ENCODE measurements at places on chromosomes 4 and X.

GRCh38 chr4:159855731-159856130, 752.9 kb downstream of the RAPGEF2 start:
- no peak for DNase-seq

- no peak for DNase-seq
Observed at GRCh38 chr4:143397335-143397734, 60.7 kb downstream of the GAB1 start.

DNA sequence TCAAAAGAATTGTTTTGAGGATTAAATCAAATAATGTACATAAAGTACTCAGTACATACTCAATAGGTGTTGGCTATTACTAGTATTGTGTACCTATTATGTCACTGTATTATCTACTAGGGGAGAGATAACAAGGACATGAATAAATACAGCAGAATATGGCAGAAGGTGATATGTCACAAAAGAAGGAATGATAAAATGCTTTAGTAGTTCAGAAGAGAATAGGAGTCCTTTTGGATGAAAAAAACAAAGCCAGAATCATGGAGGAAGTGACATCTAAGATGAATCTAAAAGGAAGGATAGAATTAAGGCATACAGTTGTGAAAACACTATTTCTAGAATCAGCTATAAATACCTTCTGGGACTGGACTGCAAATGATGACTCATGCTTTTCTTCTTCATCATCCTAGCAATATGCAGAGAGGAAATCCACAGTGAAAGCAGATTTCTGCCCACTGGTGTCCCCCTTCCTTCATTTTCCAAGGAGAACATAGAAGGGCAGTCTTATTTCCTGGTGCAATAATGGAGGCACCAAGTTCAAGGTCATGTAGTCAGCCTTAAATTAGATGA, 98.7 kb downstream of the GLUD2 start:
- DNase-seq: no peak

DNA sequence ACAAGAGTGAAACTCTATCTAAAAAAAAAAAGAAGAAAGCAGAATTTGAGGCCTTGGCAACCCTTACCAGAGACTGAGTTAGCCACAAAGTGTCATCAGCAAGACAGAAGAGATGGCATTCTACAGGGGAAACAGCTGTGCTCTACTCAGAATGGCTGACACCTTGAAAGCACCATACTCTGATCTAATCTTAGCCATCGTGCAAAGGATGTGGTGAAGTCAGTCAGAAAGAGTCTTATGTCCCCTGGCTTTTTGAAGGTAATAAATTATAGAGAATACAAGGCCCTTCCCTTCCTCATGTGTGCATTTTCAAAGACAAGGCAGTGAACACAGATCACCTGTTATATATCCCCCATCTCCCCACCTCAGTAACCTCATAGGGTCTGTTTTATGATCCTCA, 13.2 kb downstream of the CLNK start:
- no peak for DNase-seq

DNA sequence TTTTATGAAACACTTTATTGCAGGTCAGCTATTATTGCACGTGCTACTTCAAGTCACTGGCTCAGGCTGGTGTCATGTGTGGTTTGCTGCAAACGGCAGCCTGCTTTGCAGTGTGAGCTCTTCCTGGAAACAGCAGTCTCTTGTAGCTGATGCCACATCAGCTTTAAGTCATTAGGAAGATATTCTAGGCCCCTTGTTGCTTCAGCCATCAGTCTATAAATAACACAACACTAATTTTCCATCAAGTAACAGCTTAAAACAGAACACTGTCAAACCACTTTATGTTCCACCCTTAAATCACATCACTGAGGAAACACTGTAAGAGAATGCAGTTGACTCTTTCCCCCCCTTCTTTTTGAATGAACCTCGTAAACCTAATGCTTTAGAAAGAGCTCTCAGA, 93.8 kb downstream of the GATB start:
- DNase-seq: no peak

- DNase-seq: no peak
Observed at GRCh38 chr4:112813790-112814189, 176.8 kb downstream of the LARP7 start.

DNA sequence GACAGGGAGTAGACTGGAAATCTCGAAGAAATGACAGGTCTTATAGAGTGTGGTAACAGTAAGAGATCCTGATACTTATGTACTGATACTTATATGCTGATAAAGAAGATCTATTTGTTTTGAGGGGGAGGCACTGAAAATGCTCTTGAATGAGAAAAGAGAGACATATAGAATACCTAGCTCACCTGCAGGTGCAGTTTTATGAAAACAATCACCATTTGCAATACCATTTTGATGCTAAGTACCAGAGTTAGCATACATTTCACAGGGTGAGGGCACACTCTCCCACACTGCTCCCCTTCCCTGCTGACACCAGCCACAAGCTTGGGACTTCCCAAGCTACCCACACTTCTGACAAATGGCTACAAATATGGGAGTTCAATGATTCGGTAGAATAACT, 1490.1 kb upstream of the IGFBP7 start:
- DNase-seq: no peak

GRCh38 chr4:39908284-39908683, 69.4 kb downstream of the PDS5A start:
- DNase-seq: no peak

GRCh38 chr4:187235456-187236170, 512.0 kb upstream of the FAT1 start:
- DNase-seq: no peak

DNA sequence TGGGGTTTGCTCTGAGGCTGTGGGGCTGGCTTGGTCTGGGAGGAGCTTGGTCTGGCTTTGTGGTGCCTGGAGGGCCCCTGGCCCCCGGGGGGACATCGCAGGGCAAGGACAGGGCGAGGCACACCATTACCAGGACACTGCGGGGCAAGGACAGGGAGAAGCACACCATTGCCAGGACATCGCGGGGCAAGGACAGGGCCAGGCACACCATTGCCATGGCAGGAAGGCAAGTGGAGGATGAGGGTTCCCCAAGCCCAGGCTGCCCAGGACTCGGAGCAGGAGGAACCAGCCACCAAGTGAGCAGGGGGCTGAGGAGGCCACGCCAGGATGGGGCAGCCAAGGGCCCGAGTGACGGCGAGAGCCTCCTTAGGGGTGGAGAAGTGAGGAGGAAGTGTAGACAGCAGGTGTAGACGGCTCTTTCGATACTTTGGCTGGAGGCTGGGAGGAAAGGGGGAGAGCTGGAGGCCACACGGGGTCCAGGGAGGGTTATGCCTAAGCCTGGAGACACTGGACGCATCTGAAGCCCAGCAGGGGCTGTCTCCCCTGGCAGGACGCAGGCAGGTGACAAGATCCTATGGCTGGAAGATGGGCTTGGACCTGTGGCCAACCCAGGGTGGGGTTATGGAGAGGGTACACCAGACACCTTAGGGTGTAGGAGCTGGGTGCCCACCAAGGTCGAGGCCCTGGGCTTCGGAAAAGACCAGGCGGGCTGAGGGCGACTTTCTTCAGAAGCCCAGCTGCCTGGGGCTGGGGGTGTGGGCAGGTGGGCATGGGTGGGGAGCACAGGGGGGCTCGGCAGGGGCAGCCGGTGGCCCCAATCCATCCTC, 7.3 kb downstream of the NKX1-1 start:
- no peak for DNase-seq

- no peak for DNase-seq
Observed at GRCh38 chr4:3658530-3658913, 107.7 kb upstream of the ADRA2C start.

- no peak for DNase-seq
Observed at GRCh38 chr4:125013891-125014290, 300.9 kb upstream of the FAT4 start.

DNA sequence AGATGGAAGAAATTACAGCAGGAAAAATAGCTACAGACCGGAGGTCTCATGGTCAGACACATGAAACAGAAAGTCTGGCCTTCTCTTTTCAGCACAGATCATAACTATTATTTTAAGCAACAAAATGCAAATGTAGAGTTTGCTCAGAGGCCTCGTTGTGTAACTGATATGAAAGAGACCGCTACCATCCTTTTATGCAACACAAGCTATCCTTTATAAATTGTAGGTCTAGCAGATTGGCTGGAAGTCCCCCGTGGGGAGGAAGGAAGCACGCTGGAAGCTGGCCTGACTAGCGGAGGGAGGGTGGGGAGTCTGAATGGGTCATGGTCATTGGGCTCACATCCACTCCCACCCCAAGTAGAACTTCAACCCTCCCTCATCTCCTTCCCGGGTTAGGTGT, 27.7 kb downstream of the DMP1 start:
- no peak for DNase-seq

- no peak for DNase-seq
Observed at GRCh38 chr4:154487145-154487544, 4.5 kb downstream of the DCHS2 start.

- peak; percentile 18 for DNase-seq
Observed at GRCh38 chr4:78951862-78952472, 12.7 kb upstream of the PAQR3 start.

DNA sequence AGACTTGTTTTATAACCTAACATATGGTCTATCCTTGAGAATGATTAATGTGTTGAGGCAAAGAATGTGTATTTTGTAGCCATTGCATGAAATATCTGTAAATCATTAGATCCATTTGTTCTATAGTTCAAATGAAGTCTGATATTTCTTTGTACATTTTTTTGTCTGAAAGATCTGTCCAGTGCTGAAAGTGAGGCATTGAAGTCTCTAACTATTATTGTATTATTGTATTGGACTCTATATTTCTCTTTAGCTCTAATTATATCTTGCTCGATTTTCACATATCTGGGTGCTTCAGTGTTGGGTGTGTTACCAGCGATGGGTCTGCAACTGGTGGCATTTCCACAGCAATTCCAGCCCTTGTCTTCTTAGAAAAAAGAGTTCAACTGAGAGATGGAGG, 76.0 kb downstream of the PBDC1 start:
- DNase-seq: no peak

- DNase-seq: no peak
Observed at GRCh38 chrX:41050359-41050758, 34.9 kb upstream of the USP9X start.

- DNase-seq: no peak
Observed at GRCh38 chr4:110793890-110794554, 171.1 kb upstream of the PITX2 start.

DNA sequence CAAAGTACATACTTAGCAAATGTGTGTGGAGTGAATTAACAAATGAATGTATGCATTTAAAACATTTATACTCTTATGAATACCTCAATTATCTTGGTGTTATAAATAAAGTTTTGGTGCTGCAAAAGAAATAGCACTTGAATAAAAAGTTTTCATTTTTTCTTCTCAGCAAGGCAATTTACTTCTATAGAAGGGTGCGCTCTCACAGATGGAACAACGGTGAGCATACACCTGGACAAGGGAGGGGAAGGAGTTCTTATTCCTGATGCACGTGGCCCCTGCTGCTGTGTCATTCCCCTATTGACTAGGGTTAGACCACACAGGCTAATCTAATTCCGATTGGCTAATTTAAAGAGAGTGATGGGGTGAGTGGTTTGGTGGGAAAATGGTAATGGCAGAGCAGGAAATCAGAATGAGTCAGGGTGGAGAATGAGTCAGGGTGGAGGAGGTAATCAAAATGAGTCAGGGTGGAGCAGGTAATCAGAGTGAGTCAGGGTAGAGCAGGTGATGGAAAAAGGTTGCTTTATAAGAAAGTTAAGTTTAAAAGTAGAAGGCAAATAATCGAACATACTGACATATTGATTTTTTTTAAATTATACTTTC, 28.2 kb upstream of the PGK1 start:
- DNase-seq: no peak

DNA sequence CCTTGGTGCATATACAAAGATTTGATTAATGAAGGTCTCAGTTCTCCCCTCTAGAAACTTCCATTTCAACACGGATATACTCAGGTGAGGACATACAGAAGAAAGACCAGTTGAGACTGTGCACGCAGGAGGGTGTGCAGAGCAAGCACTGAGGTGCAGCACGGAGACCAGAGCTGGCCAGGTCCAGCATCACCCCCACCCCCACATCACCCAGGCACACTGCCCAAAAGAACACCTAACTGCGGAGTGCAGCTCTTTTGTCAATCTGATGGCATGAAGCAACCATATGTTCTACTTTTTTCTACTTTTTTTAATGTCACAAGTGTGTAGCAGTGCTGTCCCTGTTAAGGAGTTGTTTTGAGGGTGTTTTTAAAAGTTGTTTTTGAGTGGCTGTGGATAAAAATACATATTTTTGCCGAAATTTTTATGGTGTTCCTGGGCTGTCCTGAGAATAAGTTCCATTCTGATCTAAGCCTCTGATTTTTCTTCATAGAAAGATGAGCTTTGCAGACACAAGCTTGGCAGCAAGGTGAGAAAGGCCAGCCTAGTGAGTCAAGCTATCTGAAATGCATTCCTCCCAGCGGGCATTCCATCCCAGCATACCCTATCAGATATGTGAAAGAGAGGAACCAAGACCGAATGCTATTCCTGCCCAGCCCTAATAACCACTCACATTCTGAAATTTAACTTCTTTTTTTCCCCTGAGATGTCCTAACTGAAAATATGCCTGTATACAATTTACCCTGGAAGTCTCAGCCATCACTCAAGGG, 173.7 kb downstream of the PTTG2 start:
- DNase-seq: no peak

- DNase-seq: no peak
Observed at GRCh38 chr4:75254745-75255144, 259.5 kb downstream of the RCHY1 start.

- DNase-seq: no peak
Observed at GRCh38 chrX:29699239-29699638, 516.1 kb upstream of the MAGEB2 start.

GRCh38 chr4:76105652-76106051, 31.1 kb downstream of the ART3 start:
- DNase-seq: no peak

DNA sequence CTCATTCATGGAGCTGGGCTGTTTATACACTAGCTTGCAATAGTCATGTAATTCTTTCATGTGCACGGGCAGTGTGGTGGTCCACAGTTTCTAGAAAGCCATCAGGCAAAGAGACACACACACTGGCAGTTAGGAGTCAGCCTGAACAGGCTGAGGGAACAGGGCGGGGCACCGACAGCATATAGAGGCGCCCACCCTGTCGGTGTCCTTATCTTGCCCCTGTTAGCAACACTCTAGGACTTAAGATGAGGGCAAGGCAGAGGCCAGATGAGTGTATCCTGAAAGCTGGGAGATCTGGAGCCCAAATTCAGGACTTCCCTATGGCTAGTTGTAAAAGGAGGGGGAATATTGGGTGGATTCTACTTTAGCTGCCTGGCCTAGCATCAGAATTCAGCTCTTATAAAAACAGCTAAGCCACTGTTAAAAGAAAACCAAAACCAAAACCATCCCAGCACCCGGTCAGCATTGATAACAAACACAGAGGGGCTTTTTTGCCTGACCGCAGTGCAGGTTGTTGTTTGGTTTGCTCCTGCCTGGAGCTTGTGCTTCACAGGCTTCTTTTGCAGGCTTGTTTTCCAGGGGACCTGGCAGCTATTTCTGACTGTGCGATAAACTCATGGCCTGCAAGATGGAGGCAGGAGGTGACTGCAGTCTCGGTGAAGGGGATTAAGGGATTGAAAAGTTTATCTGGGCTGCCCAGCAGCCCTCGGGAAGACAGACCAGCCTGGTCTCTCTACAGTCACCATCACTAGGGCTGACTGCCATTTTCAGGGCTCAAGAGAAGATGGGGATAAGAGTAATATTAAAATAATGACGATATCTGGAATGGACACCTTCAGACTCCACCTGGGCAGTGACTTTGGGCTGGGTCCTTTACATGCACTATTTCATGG, 638.9 kb downstream of the MID1IP1 start:
- DNase-seq: no peak

- DNase-seq: no peak
Observed at GRCh38 chrX:93791304-93791703, 117.3 kb downstream of the FAM133A start.

GRCh38 chrX:143437439-143437838, 79.8 kb downstream of the SPANXN3 start:
- no peak for DNase-seq

GRCh38 chrX:1336331-1336943, at the start of gene IL3RA:
Gene IL3RA, plus strand, starts transcription at chrX:1336785. Its CDS starts 4,981 bp downstream, at chrX:1341766.
- no peak for DNase-seq

All from activated T-cell treated with anti-CD3 and anti-CD28 coated beads for 1 hour (primary cell).